ENCODE measurements at places on chromosomes 3 and 15. TPM values are rescaled to one million over a fixed set of nuclear protein-coding genes. Genes with fewer than 3 reads are reported as not detected.

DNA sequence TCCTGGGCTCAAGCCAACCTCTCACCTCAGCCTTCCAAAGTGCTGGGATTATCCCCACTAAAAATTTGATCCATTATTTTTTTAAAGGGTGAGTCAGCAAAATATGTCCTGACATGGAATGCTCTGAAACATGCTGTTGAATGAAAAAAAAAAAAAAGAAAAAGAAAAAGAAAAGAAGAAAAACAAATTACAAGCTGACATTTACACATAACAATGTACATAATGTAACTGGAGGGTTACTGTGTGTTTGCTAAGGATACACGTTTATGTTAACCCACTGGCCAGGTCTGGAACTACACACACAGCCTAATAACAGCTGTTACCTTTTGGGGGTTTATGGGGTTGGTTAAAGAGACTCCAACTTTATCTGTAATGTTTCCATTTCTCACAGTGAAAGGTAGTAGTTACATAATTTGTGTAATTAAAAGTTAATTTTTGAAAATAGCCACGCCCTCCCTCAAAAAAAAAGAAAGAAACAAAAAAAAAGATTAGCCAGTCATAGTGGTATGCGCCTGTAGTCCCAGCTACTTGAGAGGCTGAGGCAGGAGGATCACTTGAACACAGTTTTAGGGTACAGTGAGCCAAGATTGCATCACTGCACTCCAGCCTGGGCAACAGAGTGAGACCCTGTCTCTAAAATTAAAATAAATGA lies 3.1 kb upstream of the MESP2 start:
- peaks cover 13% of the 10 kb centered on the region for H3K27me3 ChIP-seq
- no peak for DNase-seq
- peaks cover 4% of the 10 kb centered on the region for H3K4me1 ChIP-seq
- no peak overlapping the region for H3K27ac ChIP-seq

GRCh38 chr3:53153980-53154379 lies 7.0 kb upstream of the PRKCD start:
- H3K27ac ChIP-seq: no peak overlapping the region
- no peaks in the 10 kb centered on the region for H3K4me1 ChIP-seq
- no peak for DNase-seq
- H3K4me3 ChIP-seq: no peak overlapping the region
- H3K27me3 ChIP-seq: no peaks in the 10 kb centered on the region
- no peaks in the 10 kb centered on the region for H3K36me3 ChIP-seq

GRCh38 chr3:66493458-66494099 lies 7.2 kb downstream of the LRIG1 start:
- 0 out of 2 replicates have a peak overlapping the region, but pooled peaks have one; percentile 3 for H3K27ac ChIP-seq
- H3K4me3 ChIP-seq: no peak overlapping the region
- H3K27me3 ChIP-seq: no peaks in the 10 kb centered on the region
- no peak for DNase-seq
- H3K36me3 ChIP-seq: no peaks in the 10 kb centered on the region

- peak; percentile 89 for DNase-seq
- H3K4me3 ChIP-seq: peak overlapping the region; percentile 43
- no peak overlapping the region for H3K27ac ChIP-seq
- H3K36me3 ChIP-seq: no peaks in the 10 kb centered on the region
- H3K27me3 ChIP-seq: peaks cover 36% of the 10 kb centered on the region
Measured at GRCh38 chr3:13655061-13655913, 106.4 kb downstream of the FBLN2 start.

GRCh38 chr3:123780656-123781055 lies 103.5 kb downstream of the MYLK start:
- H3K4me3 ChIP-seq: no peak overlapping the region
- no peaks in the 10 kb centered on the region for H3K27me3 ChIP-seq
- no peaks in the 10 kb centered on the region for H3K36me3 ChIP-seq
- no peaks in the 10 kb centered on the region for H3K4me1 ChIP-seq

GRCh38 chr3:180073561-180073960 lies 36.8 kb upstream of the PEX5L start:
- no peaks in the 10 kb centered on the region for H3K27me3 ChIP-seq
- H3K4me3 ChIP-seq: no peak overlapping the region
- no peaks in the 10 kb centered on the region for H3K36me3 ChIP-seq
- no peak overlapping the region for H3K27ac ChIP-seq
- peaks cover 5% of the 10 kb centered on the region for H3K4me1 ChIP-seq

GRCh38 chr3:48898383-48899234 lies at the start of gene SLC25A20:
Gene SLC25A20, minus strand, starts transcription at chr3:48898882. Its CDS starts 88 bp downstream, at chr3:48898794.
- H3K27me3 ChIP-seq: no peaks in the 10 kb centered on the region
- H3K36me3 ChIP-seq: no peaks in the 10 kb centered on the region
- H3K4me1 ChIP-seq: no peaks in the 10 kb centered on the region
- DNase-seq: peak; percentile 95

GRCh38 chr3:105958237-105959000 lies 89.6 kb upstream of the CBLB start:
- DNase-seq: no peak
- no peak overlapping the region for H3K27ac ChIP-seq
- no peak overlapping the region for H3K4me3 ChIP-seq
- no peaks in the 10 kb centered on the region for H3K27me3 ChIP-seq
- H3K36me3 ChIP-seq: no peaks in the 10 kb centered on the region
- no peaks in the 10 kb centered on the region for H3K4me1 ChIP-seq

DNA sequence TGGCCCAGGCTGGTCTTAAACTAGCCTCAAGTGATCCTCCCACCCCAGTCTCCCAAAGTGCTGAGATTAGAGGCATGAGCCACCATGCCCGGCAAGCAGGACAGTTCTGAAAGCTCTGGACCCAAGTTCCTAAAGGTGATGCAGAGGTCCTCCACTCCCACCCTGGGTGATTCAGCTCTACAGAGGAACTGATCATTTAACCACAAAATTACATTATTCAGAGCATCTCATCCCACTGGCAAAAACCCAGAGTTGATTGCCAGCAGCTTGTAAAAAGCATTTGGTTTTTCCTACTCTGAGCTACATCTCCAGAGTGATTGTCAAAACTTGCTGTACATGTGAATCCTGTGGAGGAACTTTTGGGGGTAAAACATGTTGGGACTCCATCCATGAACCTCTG lies 60.2 kb downstream of the SLTM start:
- H3K27ac ChIP-seq: no peak overlapping the region
- no peaks in the 10 kb centered on the region for H3K27me3 ChIP-seq
- H3K4me3 ChIP-seq: no peak overlapping the region
- DNase-seq: no peak

DNA sequence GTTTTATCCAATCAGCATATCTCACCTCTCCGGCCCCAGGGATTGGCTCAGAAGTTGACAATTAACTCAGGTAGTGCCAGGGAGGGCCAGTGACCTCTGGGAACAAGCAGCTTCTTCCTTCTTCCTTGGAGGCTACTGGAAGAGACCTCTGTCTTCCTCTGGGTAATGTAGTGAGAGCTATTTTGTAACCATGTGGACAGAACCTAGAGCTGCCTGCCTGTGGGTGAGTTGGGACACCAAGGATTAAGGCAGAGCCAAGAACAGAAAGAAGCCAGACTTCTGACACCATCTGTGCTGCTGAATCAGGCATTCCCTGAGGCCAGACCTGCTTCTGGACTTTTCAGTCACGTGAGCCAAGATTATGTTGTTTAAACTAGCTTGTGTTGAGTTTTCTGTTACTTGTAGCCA lies 5.9 kb upstream of the NDUFAF1 start:
- no peaks in the 10 kb centered on the region for H3K4me1 ChIP-seq
- H3K36me3 ChIP-seq: no peaks in the 10 kb centered on the region
- no peak overlapping the region for H3K27ac ChIP-seq

GRCh38 chr3:144777906-144778305 lies 806.3 kb downstream of the DIPK2A start:
- H3K27ac ChIP-seq: no peak overlapping the region
- H3K4me1 ChIP-seq: no peaks in the 10 kb centered on the region
- no peaks in the 10 kb centered on the region for H3K36me3 ChIP-seq

DNA sequence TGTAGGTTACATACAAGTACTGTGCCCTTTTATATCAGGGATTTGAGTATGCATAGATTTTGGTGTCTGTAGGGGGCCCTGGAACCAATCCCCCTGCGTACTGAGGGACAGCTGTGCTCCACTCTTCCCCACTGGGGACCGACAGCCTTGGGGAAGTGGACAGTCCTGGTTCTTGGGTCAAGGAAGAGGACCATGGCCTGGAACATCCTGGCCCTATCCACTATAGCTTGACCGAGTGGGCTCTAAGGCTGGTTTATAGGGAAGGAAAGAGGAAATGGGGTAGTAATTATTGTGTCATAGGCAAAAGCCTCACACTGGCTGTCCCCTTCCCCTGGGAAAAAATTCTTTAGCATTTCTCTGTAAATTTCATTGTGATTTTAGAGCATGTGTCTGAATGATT lies 49.5 kb downstream of the CRTC3 start:
- H3K27me3 ChIP-seq: no peaks in the 10 kb centered on the region
- no peaks in the 10 kb centered on the region for H3K36me3 ChIP-seq
- DNase-seq: no peak

DNA sequence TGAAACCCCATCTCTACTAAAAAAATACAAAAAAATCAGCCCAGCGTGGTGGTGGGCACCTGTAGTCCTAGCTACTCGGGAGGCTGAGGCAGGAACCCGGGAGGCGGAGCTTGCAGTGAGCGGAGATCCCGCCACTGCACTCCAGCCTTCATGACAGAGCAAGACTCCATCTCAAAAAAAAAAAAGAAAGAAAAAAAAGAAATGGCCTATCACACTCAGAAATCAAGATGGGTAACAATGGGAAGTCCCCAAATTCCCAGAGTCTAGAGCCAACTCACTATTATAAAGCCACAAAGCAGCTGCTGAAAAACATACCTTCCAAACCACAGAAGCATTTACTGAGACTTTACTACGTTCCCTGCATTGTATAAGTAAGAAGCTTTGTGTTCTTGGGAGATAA lies 7.5 kb downstream of the HDGFL3 start:
- H3K4me3 ChIP-seq: no peak overlapping the region
- no peaks in the 10 kb centered on the region for H3K36me3 ChIP-seq
- no peaks in the 10 kb centered on the region for H3K4me1 ChIP-seq
- H3K27me3 ChIP-seq: no peaks in the 10 kb centered on the region
- no peak for DNase-seq

DNA sequence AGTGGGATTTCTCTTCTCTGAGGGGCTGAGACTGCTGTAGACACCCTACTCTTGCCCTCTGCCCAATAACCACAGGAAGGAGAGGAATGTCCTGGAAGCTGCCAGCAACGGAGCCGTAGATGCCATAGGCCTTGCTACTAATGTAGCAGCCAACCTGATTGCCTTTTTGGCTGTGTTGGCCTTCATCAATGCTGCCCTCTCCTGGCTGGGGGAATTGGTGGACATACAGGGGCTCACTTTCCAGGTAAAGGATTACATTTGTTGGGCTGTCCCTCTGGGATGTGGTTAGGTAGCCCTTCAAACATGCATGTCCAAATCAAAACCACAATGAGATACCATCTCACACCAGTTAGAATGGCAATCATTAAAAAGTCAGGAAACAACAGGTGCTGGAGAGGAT lies 16.1 kb downstream of the SLC28A2 start:
- no peak overlapping the region for H3K27ac ChIP-seq
- no peaks in the 10 kb centered on the region for H3K27me3 ChIP-seq
- no peaks in the 10 kb centered on the region for H3K4me1 ChIP-seq

DNA sequence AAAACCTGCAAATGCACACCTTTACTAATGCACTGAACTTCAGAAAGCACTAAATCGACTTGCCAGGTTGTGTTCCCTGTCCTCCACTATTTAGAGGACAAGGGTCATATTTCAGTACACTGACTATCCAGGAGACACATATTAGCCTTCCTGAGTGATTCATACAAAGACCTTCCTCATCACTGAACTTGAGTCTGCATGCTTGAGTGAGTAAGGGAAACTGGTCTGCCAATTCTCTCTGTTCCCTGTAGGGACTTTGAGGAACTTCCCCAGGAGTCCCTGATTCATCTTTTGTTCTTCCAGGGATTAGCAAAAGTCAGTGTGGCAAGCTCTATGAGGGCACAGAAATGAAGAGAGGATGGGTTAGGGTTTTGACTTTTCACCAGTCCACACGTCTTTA lies 565.9 kb downstream of the PDCD6IP start:
- no peaks in the 10 kb centered on the region for H3K36me3 ChIP-seq
- no peaks in the 10 kb centered on the region for H3K27me3 ChIP-seq
- no peak for DNase-seq
- H3K27ac ChIP-seq: no peak overlapping the region
- H3K4me1 ChIP-seq: no peaks in the 10 kb centered on the region
- no peak overlapping the region for H3K4me3 ChIP-seq

DNA sequence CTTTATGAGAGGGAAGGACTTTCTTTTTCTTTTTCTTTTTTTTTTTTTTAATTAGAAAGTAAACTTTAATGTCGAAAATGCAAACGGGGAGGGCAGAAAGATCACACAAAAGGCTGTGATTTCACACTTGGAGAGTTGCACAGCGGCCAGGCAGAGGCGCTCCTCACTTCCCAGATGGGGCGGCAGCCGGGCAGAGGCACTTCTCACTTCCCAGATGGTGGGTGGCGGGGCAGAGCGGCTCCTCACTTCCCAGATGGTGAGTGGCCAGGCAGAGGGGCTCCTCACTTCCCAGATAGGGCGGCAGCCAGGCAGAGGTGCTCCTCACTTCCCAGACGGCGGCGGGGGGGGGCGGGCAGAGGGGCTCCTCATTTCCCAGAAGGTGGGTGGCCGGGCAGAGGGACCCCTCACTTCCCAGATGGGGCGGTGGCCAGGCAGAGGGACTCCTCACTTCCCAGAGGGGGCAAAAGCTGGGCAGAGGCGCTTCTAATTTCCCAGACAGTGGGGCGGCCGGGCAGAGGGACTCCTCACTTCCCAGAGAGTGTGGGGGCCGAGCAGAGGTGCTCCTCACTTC lies 88.6 kb downstream of the ATP2B2 start:
- H3K4me1 ChIP-seq: no peaks in the 10 kb centered on the region
- no peak for DNase-seq
- no peak overlapping the region for H3K27ac ChIP-seq
- H3K36me3 ChIP-seq: no peaks in the 10 kb centered on the region
- H3K4me3 ChIP-seq: no peak overlapping the region

- no peaks in the 10 kb centered on the region for H3K27me3 ChIP-seq
- no peaks in the 10 kb centered on the region for H3K4me1 ChIP-seq
- H3K27ac ChIP-seq: no peak overlapping the region
- DNase-seq: peak; percentile 77
- H3K4me3 ChIP-seq: no peak overlapping the region
Measured at GRCh38 chr3:12706504-12707253, 42.8 kb upstream of the RAF1 start.

DNA sequence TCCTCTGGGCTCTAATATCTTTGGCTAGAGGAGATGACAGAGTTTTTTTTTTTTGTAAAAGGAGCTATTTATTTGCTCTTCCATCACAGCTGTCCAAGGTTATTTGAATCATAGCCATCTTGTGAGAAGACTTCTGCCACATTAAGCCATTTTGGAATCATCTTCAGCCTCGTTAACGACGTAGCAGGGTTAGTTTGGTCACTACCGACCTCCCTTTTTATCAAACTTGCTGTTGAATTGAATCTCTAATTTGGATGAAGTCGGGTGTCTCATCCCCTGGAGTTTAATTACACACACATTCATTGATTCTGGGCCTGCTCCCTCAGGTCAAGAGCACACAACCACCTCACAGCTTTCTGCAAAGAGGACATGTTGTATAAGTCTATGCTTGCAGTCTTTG lies 238.7 kb downstream of the CPNE4 start:
- no peaks in the 10 kb centered on the region for H3K27me3 ChIP-seq
- H3K27ac ChIP-seq: no peak overlapping the region
- no peak for DNase-seq
- H3K36me3 ChIP-seq: no peaks in the 10 kb centered on the region
- H3K4me1 ChIP-seq: peaks cover 11% of the 10 kb centered on the region
- peak overlapping the region; percentile 13 for H3K4me3 ChIP-seq

The MESP2 gene
- total RNA-seq: 0.38 TPM

The TRPM1 gene
- not detected for total RNA-seq

The PLA2G4B gene
- 4.2 TPM for total RNA-seq

The COL6A6 gene
- 0.09 TPM for total RNA-seq

The TRH gene
- total RNA-seq: not detected

The ALPK3 gene
- 19.2 TPM for total RNA-seq

The GUCA1C gene
- not detected for total RNA-seq

The GPR149 gene
- not detected for total RNA-seq

The KLHL40 gene
- not detected for total RNA-seq
